Hematopoietic multipotent progenitor cell treated with erythropoietin and hydrocortisone succinate and interleukin-3 and kit ligand, for 8 days (in vitro differentiated cells): ENCODE measurements at places on chromosomes 11 and 22.

- no peak for DNase-seq
These were observed 64.2 kb downstream of the RASSF10 start for GRCh38 chr11:13073119-13073981.

DNA sequence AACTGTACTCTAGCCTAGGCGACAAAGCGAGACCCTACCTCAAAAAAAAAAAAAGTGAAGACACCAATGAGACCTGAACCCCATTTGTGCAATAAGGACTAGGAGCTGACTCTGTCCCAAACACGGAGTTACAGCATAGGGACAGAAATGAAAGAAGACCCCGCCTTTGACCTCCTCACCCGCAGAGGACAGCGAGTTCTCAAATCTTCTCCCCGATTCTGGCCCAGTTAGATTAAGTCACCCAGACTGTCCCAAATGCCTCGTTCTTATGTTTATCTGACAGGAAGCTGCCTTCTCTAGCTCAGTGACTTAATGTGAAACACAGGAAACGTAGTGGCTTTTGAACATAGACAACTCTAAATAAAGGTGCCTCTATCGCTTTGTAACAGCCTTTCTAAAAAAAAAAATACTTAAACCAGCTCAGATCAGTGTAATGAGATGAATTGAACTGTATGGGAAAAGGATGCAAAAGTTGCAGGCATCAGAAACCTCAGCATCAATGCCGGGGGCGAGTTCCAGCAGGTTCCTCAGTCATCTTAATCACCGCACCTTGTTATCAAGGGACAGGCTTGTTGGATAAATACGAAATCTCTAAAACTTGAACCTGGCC lies 10.6 kb downstream of the MYH9 start:
- DNase-seq = peak; percentile 76

GRCh38 chr11:15769203-15769602 lies 587.1 kb downstream of the SOX6 start:
- DNase-seq = no peak

- DNase-seq = no peak
These were observed 118.7 kb upstream of the B3GAT1 start for GRCh38 chr11:134530636-134531326.

DNA sequence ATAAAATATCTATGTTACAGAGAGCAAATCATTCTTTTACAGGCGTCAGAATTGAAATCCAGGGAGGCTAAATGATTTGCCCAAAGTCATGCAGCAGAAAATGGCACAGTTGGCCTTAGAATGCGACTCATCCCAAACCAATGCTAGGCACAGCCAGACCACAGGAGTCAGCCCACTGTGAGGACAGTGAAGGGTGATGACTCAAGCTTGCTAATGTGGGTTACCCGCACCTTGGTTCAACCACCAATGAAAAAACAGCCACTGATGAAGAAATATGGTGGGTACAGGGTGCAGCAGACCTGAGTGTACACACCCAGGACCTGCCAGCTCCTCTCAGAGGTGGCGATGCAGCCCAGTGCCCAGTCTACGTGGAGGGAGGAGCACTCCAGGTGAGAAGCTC lies 89.7 kb downstream of the ZC3H12C start:
- DNase-seq = no peak

GRCh38 chr11:108916290-108916689 lies 251.4 kb downstream of the DDX10 start:
- no peak for DNase-seq

DNA sequence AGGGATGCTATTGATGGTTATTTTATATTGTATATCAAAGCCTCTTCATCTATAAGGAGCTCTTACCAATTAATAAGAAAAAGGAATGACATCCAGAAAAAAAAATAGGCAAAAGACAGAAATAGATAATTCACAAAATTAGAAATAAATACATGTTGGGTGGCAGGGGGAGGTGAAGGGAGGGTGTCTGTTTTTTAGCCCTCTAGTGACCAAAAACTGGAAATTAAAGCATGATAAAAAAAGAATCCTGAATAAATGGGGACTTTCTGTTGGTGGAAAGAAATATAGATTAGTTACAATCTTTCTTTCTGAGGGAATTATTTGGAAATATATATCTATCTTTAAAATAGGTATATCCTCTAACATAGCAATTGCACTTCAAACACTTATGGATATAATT lies 42.0 kb upstream of the TTC36 start:
- DNase-seq = peak; percentile 9

GRCh38 chr11:134398079-134398444 lies 14.0 kb downstream of the B3GAT1 start:
- no peak for DNase-seq

DNA sequence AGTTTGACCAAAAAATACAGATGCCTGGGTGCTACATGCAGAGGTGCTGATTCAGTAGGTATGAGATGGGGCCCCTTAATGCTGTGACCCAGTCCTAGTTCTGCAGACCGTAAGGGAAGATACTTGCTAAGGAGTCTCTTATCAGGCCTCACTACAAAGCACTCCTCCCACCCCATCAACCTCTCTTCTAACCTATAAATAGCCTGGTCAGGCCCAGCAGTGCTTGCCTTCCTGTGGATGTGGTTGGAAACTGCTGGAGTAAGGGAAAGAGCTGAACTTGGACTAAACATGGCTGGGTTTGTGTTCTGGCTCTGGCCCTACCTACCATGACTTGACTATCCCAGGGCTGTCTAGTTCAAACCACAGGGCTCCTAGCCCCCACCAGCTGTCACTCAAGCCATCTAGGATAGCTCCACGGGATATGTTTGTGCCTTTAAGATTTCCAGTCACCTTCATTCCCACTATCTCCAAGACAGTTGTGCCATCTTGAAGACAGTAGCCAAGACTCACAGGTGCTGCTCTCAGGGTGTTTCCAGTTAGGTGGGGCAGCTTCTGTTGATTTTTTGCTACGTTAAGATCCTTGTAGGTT lies 9.5 kb upstream of the DKK3 start:
- no peak for DNase-seq

DNA sequence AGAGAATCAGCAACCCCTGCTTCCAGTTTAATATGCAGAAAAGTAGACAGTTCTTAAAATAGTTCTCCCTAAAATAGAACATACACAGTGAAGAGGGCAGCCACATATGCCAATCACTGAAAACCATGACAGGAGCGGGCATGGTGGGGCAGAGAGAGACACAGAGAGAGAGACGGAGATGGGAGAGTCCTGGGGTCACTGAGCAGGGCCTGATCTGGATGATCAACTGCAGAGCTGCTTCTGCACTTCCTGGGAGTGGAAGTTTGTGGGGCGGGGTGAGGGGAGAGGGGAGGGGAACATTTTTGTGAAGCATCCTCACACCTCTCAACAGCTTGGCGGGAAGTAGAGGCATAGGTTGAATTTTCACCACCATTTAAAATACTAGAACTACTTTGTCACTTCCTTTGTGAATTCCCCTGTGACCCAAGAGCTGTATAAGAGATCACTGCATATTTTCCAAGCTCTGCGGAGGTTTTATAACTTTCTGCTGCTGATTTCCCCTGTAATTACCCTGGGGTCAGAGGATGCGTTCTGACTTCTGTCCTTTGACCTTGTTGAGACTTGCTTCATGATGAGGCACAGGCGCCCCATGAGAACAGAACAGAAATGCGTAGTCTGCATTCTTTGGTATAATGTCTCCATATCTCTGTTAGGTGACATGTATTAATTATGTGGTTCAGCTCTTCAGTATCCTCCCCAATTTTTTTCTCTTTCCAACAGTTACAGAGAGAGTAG lies 419.4 kb downstream of the BRD1 start:
- DNase-seq = no peak

GRCh38 chr11:8747173-8747572 lies 64.6 kb downstream of the RPL27A start:
- no peak for DNase-seq

- no peak for DNase-seq
These were observed 25.9 kb downstream of the PHLDB1 start for GRCh38 chr11:118633319-118633690.

DNA sequence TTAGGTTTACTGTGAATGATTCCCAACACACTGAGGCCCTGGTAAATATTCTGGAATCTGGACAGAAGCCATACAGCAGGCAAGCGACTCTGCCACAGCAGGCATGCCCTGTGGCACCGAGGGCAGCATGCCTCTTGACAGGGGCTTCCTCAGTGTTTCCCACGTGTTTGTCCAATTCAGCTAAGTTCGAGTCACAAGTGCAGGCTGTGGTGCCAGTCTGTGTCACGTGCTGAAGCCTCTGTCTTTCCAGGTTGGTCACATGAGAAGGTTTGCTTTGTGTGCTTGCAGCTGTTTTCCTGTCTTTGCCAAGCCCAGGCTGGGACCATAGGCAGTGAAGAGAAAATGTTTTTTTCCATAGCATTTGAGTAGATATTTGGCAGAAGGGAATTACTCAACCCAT lies 2.4 kb upstream of the PPFIBP2 start:
- DNase-seq = peak; percentile 18

GRCh38 chr22:36304429-36304828 lies 51.5 kb downstream of the APOL1 start:
- DNase-seq = no peak

DNA sequence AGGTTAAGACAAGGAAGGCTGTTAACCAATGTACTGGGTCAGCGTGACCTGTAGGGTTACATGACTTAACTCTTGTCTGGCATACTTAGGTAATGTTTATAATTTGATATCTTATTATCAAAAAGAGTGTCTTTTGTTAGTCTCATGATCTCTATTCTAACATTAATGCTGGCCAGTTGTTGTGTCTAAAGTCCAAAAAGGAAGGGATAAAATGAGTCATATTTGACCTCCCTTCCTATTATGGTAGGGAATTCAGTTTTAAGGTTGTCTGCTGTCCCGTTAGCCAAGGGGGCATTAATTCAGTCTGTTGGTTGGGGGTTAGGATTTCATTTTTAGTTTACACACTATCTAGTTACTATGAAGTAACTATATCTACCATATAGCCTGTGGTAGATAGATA lies 364.0 kb downstream of the GRM5 start:
- no peak for DNase-seq

DNA sequence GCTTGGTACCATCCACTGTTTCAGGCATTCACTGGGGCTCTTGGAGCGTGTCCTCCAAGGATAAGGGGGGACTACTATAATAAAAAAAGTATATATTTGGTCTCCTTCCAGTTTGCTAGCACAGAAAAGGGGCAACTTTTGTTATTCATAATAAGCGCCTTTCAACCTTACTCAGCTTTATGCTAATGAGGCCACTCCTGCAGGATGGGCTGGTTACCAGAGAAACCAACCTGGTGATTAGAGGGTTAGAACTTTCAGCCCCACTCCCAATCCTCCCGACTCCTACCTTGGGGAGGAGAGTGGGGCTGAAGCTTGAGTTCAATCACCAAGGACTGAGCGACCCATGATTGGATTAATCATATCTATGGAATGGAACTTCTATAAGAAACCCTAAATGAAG lies 31.8 kb downstream of the PPFIBP2 start:
- DNase-seq = no peak

DNA sequence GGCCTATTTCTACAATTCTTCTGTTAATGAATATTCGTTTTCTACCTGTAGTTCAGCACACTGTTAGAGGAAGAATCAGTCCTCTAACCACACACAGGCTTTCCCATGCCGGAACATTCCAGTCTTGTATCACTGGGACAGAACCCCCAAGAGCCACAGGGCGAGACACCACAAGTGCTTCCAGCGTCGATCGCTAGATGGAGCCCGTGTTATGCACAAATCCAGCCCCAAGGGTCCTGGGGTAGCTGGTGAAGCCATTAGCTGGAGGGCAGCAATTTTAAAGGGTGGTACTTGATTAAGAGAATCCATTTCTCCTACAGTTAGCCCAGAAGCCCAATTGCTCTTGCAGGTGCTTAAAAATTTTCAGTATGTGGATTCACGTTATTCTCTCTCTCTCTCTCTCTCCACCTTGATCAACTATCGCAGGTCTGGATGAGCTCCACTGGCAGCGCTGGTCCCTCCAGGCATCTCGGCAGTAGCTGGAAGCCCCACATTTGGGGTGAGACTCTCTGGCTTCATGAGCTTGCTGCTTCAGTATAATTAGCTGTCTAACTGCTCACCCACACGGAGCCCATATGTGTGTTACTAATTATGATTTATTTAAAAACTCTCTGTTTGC lies 148.2 kb upstream of the SNX19 start:
- DNase-seq = peak; percentile 52

DNA sequence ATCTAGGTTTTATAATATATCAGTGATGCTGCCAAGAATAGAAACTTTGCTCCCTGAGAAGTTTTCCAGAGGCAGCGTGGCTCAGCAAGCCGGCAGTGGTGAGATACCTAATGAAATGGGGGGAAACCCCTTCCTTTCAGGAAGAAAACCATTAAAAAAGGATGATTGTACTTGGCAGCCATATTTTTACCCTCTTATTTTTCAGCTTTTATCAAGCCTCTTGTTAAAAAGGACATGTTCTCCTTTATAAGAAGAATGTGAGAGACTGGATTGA lies 9.0 kb upstream of the ME3 start:
- DNase-seq = no peak

DNA sequence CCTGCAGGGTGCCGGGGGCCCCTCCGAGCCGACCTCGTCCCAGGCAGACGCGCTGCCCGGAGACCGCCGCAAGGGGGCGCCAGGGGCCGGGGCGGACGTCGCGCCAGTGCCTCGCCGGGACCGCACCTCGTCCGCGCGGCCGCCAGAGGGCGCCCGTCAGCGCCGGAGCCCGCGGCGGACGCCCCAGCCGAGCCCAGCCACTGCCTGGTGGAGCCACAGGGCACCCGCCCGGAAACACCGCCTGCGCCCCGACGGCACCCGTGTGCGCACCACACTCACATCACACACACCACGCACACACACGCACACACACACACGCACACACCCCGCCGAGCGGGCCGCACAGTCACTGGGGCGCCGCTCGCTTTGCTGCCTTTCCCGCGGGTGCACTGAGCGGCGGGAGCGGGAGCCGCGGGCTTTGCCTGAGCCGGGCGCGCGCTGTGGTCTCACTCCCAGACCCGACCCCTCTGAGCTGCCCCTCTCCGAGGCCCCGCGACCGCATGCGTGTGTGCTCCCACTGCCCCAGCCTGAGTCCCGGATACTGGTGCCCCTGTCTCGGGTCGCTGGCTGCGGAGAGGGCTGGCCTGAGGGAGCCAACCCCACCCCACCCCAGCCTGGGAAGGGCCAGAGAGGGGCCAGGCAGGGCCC lies 449.3 kb downstream of the OPCML start:
- peak; percentile 72 for DNase-seq

GRCh38 chr11:113091481-113091780 lies 130.2 kb downstream of the NCAM1 start:
- no peak for DNase-seq

- DNase-seq = no peak
These were observed 62.1 kb upstream of the PHOX2A start for GRCh38 chr11:72305891-72306585.
